ENCODE measurements at places on chromosomes 5 and 9. TPM values are rescaled to one million over a fixed set of nuclear protein-coding genes. Genes with fewer than 3 reads are reported as not detected.

DNA sequence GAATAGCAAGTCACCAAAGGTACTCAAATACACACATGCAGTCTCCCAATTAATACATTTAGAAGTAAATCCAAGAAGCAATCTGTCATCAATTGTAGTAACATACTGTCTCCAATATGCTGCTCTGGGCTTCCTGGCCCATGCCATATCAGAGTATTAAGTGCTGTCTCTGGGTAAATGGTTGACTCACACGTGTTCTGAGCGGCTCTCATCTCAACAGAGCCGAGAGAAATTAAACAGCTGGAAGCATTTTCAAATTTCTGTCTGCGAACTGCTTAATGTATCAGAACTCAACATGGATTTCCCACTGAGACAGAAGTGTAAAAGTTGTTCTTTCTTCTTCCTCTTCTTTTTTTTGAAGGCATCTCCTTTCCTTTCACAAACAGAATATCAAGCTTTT, 247.3 kb upstream of the TAS2R1 start:
- no peak for DNase-seq
- H3K27ac ChIP-seq = no peak overlapping the region
- H3K27me3 ChIP-seq = no peaks in the 10 kb centered on the region

DNA sequence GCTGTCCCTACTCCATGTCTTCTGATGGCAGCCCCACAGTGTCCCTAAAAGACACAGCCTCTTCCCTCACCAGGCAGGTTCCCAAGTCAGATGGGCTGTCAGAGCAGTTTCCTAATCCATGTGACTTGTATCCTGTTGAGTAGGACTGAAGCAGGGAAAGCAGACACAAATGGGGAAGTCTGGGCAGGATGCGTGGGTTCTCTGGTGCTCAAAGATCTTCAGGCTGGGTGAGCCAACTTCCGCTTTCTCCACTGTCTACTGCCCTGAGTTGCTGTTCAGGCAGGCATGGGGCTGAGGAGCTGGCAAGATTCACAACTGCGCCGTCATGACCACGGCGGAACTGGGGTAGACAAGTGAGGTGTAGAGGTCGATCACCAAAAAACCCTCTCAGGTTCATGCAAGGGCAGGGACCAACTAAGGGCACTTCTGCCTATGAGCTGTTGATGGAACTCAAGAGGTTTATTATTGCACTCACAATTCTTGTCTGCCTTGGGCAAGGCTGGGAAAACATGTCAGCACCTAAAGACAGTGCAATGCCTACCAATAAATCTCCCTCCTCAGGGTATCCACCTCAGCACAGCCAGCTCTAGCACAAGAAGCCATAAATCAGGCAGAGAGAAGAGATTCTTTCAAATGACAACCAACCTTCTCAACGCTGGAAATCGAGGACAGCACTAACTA, 83.4 kb downstream of the RAPGEF1 start:
- no peak overlapping the region for H3K4me3 ChIP-seq
- peak; percentile 85 for DNase-seq
- no peaks in the 10 kb centered on the region for H3K4me1 ChIP-seq
- no peaks in the 10 kb centered on the region for H3K36me3 ChIP-seq

DNA sequence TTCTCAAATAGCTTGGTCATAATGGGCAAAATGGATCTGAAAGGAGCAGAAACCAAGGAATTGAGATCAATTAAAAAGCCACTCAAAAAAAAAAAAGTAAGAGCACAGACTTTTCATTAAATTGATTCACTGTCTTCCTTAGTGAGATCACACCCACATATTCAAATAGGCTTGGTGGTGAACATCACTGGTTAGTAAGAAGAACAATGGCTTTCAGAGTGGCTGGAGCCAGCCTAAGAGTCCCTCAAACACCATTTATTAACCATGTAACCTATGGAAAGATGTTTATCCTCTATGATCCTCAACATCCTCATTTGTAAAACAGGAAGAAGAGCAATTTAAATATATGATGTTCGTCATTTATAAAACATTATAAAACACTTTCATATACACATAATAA, 12.4 kb downstream of the CCDC112 start:
- no peak overlapping the region for H3K27ac ChIP-seq
- H3K27me3 ChIP-seq = no peaks in the 10 kb centered on the region
- H3K4me1 ChIP-seq = no peaks in the 10 kb centered on the region
- H3K4me3 ChIP-seq = no peak overlapping the region
- DNase-seq = no peak

DNA sequence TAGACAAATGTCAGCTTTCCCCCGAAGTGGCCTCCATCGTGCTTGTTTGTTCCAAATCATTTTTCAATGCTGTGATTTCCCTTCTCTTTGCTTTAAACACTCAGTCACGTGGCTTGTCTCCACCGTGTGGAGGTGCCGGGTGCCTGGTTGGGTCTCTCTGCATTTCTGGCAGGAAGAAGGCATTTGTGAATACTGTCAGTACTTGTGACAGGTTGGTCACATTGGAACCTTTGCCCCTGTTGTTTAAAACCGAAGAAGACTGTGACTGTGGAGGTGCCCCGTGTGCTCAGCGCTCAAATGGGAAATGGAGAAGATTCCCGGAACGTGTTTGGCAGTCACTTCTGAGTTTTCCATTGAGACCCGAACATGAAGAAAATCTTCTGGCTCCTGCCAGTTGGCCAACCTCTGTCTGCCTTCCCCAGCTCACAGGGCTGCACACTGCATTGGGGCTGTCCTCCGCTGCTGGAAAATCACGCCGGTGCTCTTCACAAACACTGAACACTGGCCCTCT, 74.6 kb downstream of the LMNB1 start:
- DNase-seq = no peak
- H3K27me3 ChIP-seq = no peaks in the 10 kb centered on the region
- peaks cover 47% of the 10 kb centered on the region for H3K4me1 ChIP-seq
- no peak overlapping the region for H3K4me3 ChIP-seq
- no peaks in the 10 kb centered on the region for H3K36me3 ChIP-seq

GRCh38 chr9:249025-249424, 34.4 kb downstream of the DOCK8 start:
- H3K4me1 ChIP-seq = no peaks in the 10 kb centered on the region
- H3K27ac ChIP-seq = no peak overlapping the region
- no peaks in the 10 kb centered on the region for H3K27me3 ChIP-seq
- H3K4me3 ChIP-seq = no peak overlapping the region
- H3K36me3 ChIP-seq = no peaks in the 10 kb centered on the region

DNA sequence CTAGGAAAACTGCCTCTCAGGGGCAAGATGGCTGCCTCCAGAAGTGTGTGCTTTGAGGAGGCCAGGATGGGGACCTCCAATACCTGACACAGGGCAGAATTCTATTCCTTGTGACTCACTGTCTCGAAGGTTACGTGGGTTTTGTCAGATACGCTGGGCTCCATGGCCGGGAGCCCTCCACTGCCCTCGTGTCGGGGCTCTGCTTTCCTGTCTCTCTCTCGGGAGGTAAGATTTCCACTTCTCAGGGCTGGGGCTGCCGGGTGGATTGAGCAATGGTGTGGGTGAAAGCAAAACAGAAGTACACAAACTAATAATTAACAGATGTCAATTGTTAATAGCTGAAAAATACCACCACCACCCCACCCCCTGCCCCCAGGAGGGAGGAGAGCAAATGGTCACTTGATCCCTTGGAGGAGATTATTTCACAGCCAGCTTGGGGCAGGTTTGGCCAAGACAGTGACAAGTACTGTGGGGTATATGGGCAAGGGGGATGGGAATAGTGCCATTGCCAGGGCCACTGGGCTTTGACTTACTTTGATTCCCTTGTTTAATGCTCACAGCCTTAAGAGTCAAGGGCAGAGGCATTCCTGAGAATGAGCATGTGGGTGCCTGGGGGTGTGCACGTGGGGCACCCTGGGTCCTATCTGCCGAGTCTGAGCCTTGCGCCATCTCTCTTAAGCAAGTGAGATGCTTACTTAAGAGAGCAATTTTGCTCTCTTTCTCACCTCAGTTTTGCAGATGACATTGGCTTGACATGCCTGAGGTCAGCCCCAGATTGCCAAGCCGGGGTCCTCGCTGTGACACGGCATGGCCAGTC, 28.8 kb upstream of the DAB2IP start:
- no peak overlapping the region for H3K4me3 ChIP-seq
- no peaks in the 10 kb centered on the region for H3K36me3 ChIP-seq
- peaks cover 50% of the 10 kb centered on the region for H3K4me1 ChIP-seq
- H3K27me3 ChIP-seq = no peaks in the 10 kb centered on the region
- peak overlapping the region; percentile 37 for H3K27ac ChIP-seq

DNA sequence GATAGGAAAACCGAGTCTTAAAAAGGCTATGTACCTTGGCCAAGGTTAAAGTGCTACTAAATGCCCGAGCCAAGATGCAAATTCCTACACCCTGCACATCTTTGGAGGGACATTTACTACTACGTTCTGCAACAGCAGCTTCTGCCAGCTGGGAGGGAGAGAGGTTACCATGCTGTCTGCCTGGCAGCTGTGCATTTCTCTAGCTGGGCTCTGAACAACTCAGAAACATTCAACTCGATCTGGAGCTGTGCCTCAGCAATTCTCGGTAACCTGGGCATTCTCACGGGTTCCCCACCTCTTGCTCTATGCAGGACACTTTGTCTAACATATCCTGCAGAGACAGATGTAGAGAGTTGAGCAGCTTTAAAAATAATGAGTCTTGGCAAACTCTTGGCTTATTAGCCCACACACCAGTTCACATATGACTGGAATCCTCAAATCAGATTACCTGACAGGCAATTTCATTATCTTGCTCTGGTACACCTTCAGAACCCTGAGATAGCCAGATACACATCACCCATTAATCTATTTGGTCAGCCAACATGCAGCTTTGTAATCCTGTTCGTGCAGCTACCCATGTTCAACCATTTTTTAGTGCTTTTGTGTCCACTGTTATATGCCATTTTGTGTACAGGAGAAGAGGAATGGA, 115.8 kb downstream of the EFNA5 start:
- H3K27me3 ChIP-seq = no peaks in the 10 kb centered on the region
- H3K36me3 ChIP-seq = no peaks in the 10 kb centered on the region
- H3K4me1 ChIP-seq = no peaks in the 10 kb centered on the region

DNA sequence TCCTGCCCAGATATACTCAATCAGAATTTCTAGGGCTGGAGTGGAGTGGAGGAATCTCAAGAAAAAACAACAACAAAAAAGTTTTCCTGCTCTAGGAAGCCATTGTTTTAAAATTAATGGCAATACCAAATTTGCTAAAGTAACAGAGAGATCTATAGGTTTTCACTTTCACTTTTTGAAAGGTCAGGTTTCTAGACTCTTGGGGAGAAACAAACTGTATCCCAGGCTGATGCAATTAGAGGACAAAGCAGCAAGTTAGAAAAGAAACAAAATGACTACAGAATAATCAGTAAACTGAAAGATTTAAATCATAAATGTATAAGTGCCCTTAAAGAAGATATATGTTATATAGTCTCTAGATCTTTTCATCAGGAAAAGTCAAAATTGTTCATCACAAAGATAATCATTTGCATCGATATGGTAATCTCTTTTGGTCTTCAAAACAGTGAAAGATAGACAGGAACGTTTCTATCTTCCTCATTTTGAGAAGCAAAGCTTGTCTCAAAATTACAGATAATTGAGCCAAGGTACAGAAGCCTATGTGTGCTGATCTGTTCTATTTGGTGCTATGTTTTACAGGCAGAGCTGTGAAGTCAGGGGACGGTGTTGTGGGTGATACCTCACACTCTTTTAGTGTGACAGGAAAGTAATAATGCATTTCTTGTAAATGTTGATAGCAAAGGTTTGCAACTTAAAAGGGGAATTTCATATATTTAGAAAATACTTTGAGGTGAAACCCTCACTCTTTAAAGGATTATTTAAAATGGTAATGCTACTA, 1746.6 kb upstream of the C9orf72 start:
- no peak for DNase-seq
- H3K36me3 ChIP-seq = no peaks in the 10 kb centered on the region
- H3K4me3 ChIP-seq = no peak overlapping the region
- no peaks in the 10 kb centered on the region for H3K4me1 ChIP-seq

- no peaks in the 10 kb centered on the region for H3K27me3 ChIP-seq
- no peaks in the 10 kb centered on the region for H3K36me3 ChIP-seq
- no peak for DNase-seq
- peak overlapping the region; percentile 18 for H3K27ac ChIP-seq
- H3K4me3 ChIP-seq = no peak overlapping the region
- H3K4me1 ChIP-seq = peaks cover 31% of the 10 kb centered on the region
Observed at GRCh38 chr9:129612815-129613519, 7.9 kb downstream of the C9orf50 start.

DNA sequence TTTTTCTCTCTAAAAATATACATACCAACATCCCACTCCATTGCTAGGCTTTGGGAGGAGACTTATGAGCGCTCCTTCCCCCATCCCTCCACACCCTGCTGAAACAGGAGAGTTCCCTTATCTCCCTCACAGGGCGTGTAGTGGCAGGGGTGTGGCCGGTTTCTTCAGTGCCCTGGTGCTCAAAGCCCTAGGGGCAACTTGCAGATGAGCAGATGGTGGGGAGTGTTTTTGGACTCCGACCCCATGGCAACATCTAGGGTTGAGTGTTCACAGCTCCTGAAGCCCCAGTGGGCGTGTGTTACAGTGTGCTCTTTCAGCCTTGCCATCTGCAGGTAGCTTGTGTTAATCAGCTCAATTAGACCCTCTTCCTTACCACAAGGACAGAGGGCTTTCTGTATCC, 409.5 kb downstream of the MAT2B start:
- no peak overlapping the region for H3K27ac ChIP-seq
- H3K4me3 ChIP-seq = no peak overlapping the region
- no peaks in the 10 kb centered on the region for H3K4me1 ChIP-seq
- no peaks in the 10 kb centered on the region for H3K27me3 ChIP-seq
- H3K36me3 ChIP-seq = no peaks in the 10 kb centered on the region

GRCh38 chr9:112884721-112885120, 6.0 kb downstream of the SLC46A2 start:
- H3K4me1 ChIP-seq = peaks cover under 1% of the 10 kb centered on the region
- H3K36me3 ChIP-seq = no peaks in the 10 kb centered on the region
- DNase-seq = no peak
- no peak overlapping the region for H3K4me3 ChIP-seq
- H3K27ac ChIP-seq = no peak overlapping the region

DNA sequence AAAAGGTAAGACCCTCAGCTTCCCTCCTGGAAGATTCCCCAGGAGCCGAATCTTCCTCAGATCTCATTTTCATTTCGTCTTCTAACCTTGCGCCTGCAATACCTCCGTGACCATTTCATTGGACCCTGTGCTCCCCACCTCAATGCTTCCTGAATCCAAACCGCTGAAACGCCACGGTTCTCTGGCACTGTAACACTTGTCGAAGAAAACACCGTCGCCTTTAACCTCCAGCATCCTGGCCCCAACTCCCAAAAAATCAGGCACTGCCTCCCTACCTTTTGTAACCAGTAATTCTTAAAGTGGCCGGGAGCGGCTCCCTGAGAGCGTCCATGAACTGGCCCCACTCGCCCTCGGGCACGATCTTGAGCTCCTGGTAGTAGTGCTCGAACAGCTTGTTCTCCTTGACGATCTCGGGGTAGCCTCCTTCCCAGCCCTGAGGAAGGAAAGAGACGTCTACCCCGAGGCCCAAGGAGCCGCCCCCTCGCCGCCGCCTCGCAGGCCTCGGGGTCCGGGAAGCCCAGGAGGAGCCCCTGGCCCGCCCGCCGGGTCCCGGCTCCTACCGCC, 438 bp downstream of the NSUN2 start:
- H3K4me3 ChIP-seq = peak overlapping the region; percentile 94
- H3K36me3 ChIP-seq = peaks cover 20% of the 10 kb centered on the region
- DNase-seq = no peak
- no peaks in the 10 kb centered on the region for H3K4me1 ChIP-seq
- H3K27ac ChIP-seq = peak overlapping the region; percentile 95

GRCh38 chr9:33466565-33467495, 6.9 kb downstream of the NOL6 start:
- peaks cover 95% of the 10 kb centered on the region for H3K36me3 ChIP-seq
- no peak overlapping the region for H3K4me3 ChIP-seq
- no peaks in the 10 kb centered on the region for H3K27me3 ChIP-seq
- no peaks in the 10 kb centered on the region for H3K4me1 ChIP-seq

LRRC19 gene
- total RNA-seq = not detected

DMRTA1 gene
- 0.74 TPM for total RNA-seq

CATSPER3 gene
- total RNA-seq = 0.44 TPM

PCDHGB2 gene
- 6.7 TPM for total RNA-seq

SARDH gene
- total RNA-seq = 0.94 TPM

ZNF782 gene
- 4.6 TPM for total RNA-seq
